ENCODE measurements at places on chromosomes 2 and 18. TPM values are rescaled to one million over a fixed set of nuclear protein-coding genes. Genes with fewer than 3 reads are reported as not detected.

DNA sequence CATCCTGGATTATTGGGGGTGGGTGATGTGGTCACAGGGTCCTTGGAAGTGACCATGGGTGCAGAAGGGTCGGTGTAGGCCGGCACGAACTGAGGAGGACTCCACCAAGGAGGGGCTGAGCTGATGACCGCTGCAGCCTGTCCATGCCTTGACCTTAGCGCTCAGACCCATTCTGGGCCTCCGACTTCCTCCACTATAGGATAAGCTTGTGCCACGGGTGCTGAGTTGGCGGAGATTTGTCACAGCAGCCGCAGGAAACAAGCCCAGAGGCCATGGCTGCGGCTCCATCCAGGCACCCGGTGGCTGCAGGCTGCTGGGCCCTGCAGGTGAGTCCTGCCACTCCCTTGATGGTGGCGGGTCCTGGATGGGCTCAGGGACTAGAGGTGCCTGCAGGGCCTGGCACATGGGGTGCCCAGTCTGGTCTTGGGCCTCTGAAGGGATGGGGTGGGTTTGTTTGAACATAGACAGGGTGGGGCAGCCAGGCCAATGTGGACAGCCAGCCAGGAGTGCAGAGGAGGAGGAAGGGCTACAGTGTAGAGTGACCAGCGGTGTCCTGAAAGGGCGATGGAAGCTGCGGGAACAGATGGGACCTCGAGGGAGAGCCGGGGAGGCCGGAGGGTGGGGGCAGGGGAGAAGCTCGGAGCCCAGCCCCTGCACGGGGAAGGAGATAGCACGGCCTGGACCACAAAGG, 84.8 kb downstream of the SEPTIN10 start:
- H3K27me3 ChIP-seq: peaks cover 2% of the 10 kb centered on the region
- no peak overlapping the region for H3K27ac ChIP-seq
- H3K36me3 ChIP-seq: no peaks in the 10 kb centered on the region
- H3K4me3 ChIP-seq: no peak overlapping the region

DNA sequence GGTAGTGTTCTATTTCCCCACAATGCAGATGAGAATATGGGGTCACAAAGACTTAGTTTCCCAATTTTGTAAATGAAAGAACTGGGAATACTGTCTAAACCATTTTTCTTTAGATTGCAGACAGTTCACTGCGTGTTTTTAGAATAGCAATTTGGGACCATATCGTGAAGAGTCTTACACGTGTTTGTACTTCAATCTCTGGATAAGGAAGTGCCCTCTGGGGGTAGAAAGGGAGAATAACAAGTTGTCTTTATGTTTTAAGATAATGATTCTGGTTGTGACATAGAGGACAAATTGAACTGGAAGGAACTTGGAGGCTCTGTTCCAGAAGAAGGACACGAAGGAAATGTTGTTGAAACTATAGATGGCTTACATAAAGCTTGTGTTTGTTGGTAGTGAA, 457.7 kb downstream of the CBLN2 start:
- H3K27ac ChIP-seq: no peak overlapping the region
- DNase-seq: peak; percentile 17
- no peaks in the 10 kb centered on the region for H3K27me3 ChIP-seq
- H3K4me1 ChIP-seq: no peaks in the 10 kb centered on the region

- no peaks in the 10 kb centered on the region for H3K36me3 ChIP-seq
- peaks cover 2% of the 10 kb centered on the region for H3K4me1 ChIP-seq
- no peak overlapping the region for H3K4me3 ChIP-seq
- H3K27ac ChIP-seq: no peak overlapping the region
Measured at GRCh38 chr2:147607379-147607778, 237.4 kb upstream of the ACVR2A start.

MARCO gene
- total RNA-seq: 1.7 TPM

GRCh38 chr2:143839456-143839855, 680.5 kb downstream of the ZEB2 start:
- peaks cover 2% of the 10 kb centered on the region for H3K4me1 ChIP-seq
- no peaks in the 10 kb centered on the region for H3K36me3 ChIP-seq
- H3K27ac ChIP-seq: no peak overlapping the region

GRCh38 chr2:59892398-59892797, 661.1 kb downstream of the BCL11A start:
- no peak for DNase-seq
- H3K27ac ChIP-seq: no peak overlapping the region
- no peaks in the 10 kb centered on the region for H3K36me3 ChIP-seq
- no peak overlapping the region for H3K4me3 ChIP-seq
- no peaks in the 10 kb centered on the region for H3K27me3 ChIP-seq

Data from muscle of leg (tissue), 16 donors.